ENCODE measurements at places on chromosomes 3 and 15.

GRCh38 chr15:68817304-68818065 is 3.2 kb downstream of the ANP32A start:
- peaks cover 22% of the 10 kb centered on the region for H3K36me3 ChIP-seq
- DNase-seq: peak; percentile 76
- H3K27ac ChIP-seq: peak overlapping the region; percentile 92
- peaks cover 50% of the 10 kb centered on the region for H3K4me1 ChIP-seq

DNA sequence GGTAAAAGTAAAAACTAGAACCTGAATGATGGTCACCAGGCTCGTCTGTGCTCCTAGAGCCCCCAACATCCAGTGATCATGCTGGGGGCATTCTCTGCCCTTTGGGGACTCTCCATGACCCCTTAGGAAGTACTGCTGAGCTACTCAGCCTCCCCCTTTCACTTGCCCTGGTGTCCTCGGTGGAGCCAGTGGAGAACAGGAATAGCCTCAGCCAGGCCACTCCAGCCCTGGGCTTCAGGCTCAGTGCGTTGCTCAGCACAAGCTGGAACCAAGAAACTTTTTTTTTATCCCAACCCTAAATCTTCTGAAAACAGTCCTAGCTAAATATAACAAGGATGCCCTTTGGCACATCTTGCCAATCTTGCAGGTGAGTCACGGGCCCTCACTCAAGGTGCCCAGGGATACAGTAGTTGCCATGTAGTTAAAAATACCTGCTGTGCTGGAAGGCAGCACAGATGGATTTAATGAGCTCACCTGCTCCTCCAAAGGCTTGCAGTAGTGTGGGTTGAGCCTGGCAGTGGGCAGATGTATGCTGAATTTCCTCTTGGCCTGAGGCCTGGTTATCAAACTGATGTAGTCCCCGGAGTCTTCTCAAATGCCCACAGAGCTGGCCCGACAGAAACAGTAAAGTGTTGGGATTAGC is 46.9 kb upstream of the TMEM158 start:
- H3K4me1 ChIP-seq: no peaks in the 10 kb centered on the region
- peaks cover 35% of the 10 kb centered on the region for H3K27me3 ChIP-seq
- DNase-seq: no peak
- no peak overlapping the region for H3K27ac ChIP-seq
- H3K36me3 ChIP-seq: no peaks in the 10 kb centered on the region

- H3K36me3 ChIP-seq: no peaks in the 10 kb centered on the region
- H3K4me3 ChIP-seq: no peak overlapping the region
- H3K27me3 ChIP-seq: no peaks in the 10 kb centered on the region
- H3K4me1 ChIP-seq: no peaks in the 10 kb centered on the region
- DNase-seq: no peak
Observed at GRCh38 chr3:44421280-44421679, 56.2 kb downstream of the ZNF445 start.

DNA sequence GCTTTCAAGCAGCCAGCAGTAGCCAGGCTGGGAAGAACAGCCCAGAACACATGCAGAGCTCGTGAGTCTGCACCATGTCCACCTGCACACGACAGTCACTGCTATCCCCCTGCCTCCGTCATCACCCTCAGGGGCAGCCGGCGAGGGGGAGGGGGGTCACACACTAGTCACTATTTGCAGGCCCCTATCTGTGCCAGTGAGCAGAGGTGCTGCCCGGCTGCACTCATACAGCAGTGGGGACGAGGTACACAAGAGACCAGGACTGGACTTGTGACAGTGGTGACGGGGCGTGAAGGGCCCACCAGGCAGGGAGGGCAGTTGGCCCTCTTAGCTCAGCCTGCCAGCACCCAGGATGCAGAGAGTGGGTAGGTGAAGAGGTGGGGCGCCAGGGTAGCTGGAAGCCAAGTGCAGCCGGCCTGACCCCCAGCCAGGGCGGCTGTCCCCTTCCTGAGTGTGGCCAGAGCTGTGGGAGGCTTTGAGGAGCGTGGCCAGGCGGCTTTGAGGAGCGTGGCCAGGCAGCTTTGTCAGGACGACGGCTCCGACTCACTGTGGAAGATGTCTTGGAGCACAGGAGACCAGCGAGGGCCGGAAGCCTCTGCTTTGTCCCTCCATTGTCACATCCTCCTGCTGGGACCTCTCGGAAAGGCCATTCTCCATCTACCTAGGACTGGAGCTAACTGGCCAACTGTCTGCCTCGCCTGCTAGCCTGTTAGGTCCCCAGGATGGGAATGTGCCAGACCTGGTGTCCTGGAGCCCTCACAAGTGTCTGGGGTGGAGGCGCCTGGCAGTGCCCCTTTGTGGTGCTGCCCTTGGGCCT is 52.1 kb upstream of the FGD5 start:
- H3K36me3 ChIP-seq: no peaks in the 10 kb centered on the region
- H3K27ac ChIP-seq: no peak overlapping the region
- no peaks in the 10 kb centered on the region for H3K27me3 ChIP-seq

DNA sequence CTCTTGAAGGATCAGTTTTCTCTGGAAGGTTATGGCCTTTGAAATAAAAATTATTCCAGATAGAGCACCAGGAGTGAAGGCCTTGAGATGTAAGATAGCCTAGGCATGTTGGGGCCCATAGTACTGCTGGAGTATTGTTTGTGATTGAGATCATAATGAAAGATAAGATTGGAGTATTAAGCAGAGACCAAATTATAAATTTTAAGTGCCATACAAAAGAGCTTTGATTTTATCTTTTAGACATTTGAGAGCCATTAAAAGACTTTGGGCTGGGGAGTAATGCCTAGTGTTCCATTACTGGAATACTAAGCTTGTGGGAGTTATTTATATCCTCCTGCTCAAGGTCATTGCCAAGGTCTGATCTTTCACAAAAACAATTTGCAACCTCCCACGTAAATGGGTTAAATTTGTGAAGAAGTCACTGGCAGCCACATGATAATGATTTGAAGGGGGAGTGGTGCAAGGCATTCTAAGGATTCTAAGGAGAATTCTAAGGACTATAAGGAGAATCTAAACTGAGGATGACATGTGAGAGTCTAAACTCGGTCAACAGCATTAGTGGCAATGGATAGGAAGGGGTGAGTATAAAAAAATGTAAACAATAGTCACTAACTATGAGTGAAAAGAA is 12.8 kb downstream of the ELL3 start:
- H3K36me3 ChIP-seq: peaks cover 4% of the 10 kb centered on the region
- peak overlapping the region; percentile 92 for H3K27ac ChIP-seq
- peaks cover 6% of the 10 kb centered on the region for H3K4me1 ChIP-seq

DNA sequence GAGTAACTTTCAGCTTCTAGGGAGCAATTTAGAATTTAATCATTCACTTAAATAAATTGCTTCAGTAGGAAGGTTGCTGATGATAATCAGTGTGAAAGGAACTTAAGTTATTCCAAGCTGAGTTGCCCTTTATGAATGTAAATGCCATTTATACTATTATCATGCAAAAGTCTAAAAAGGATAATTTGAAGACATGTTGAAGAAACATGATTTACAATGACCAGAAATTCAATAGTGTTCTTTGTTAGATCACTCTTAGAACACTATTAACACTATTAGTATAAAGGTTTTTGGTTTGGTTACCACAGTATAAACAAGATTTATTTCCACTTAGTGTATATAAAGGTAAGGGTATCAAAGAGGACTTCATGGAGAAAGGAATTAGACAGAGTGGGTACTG is 1.6 kb downstream of the OR4F6 start:
- no peaks in the 10 kb centered on the region for H3K36me3 ChIP-seq
- no peak overlapping the region for H3K27ac ChIP-seq
- no peak for DNase-seq
- no peaks in the 10 kb centered on the region for H3K4me1 ChIP-seq
- H3K27me3 ChIP-seq: peaks cover 32% of the 10 kb centered on the region
- no peak overlapping the region for H3K4me3 ChIP-seq

- no peak overlapping the region for H3K4me3 ChIP-seq
- no peaks in the 10 kb centered on the region for H3K4me1 ChIP-seq
- DNase-seq: no peak
- peaks cover 21% of the 10 kb centered on the region for H3K27me3 ChIP-seq
- no peak overlapping the region for H3K27ac ChIP-seq
Observed at GRCh38 chr3:64345371-64345770, 120.1 kb upstream of the PRICKLE2 start.

DNA sequence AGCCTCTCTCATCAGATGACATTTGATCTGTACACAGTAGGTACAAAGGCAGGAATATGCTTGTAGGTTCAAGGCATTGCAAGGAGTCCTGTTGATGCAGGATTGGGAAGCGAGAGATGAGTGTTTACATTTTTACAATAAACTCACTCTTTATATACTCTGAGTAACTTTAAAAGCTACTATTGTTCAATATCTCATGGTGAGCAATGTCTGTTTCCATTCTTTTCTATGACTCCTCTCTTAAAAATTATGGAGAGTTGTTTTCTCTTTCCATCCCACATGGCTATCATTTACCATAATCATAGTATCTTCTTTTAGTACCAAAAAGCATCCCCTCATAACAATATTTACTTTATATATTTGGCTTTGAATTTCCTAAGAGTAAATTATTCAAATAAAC is 314.0 kb upstream of the CDIN1 start:
- no peaks in the 10 kb centered on the region for H3K4me1 ChIP-seq
- H3K4me3 ChIP-seq: no peak overlapping the region
- H3K27ac ChIP-seq: no peak overlapping the region
- no peaks in the 10 kb centered on the region for H3K27me3 ChIP-seq

DNA sequence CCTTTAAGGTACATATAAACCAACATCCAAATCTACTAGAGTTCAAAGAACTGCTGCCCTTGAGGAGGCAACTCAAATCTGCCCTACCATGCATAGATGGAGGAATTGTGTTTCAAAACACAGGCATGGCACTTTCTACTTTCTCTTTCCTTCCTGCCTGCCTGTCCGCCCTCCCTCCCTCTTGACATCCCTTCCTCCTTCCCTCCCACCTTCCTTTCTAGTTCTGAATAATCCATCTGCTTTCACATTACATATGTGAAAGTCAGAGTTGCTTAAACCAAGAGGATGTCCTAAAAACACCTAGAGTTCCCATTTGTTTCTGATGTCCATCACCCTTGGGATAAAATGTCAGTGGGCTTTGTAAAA is 537.6 kb downstream of the FOXP1 start:
- peaks cover 50% of the 10 kb centered on the region for H3K36me3 ChIP-seq
- no peak for DNase-seq
- H3K27ac ChIP-seq: peak overlapping the region; percentile 90
- peak overlapping the region; percentile 82 for H3K4me3 ChIP-seq
- H3K27me3 ChIP-seq: no peaks in the 10 kb centered on the region

DNA sequence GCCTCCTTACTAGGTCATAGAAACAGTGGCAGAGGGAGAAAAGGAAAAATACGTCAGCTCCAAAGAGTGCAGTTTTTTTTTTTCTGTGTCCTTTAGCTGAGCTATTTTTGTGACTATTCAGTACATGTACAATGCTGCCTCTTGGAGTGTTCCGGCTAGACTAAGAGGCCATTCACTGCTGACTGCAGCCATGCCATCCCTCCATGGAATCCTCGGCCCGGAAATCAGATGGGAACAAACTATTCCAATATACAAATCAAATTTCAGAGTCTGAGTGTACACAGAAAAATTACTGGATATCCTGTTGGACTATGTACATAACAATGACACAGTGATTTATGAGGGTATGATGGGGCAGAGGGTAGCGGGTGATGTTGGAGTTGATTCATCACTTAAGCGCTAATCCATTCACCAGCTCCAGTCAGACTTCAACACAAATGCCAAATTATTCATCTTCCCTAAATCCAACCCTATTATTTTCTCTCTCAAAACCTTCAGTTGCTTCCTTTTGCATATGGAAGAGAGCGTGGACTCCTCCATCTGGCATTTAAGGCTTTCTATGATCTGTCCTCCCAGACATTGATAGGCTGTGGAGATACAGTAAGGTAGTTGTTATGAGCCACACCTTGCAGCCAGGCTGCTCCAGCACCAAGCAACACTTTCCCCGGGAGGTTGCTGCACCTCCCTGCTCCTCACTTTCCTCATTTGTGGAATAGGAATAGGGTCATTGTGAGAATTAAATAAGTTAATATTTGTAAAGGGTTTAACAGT is 109.1 kb downstream of the LPP start:
- no peaks in the 10 kb centered on the region for H3K27me3 ChIP-seq
- H3K27ac ChIP-seq: no peak overlapping the region
- no peak for DNase-seq
- H3K4me3 ChIP-seq: no peak overlapping the region
- H3K4me1 ChIP-seq: peaks cover 13% of the 10 kb centered on the region
- no peaks in the 10 kb centered on the region for H3K36me3 ChIP-seq

DNA sequence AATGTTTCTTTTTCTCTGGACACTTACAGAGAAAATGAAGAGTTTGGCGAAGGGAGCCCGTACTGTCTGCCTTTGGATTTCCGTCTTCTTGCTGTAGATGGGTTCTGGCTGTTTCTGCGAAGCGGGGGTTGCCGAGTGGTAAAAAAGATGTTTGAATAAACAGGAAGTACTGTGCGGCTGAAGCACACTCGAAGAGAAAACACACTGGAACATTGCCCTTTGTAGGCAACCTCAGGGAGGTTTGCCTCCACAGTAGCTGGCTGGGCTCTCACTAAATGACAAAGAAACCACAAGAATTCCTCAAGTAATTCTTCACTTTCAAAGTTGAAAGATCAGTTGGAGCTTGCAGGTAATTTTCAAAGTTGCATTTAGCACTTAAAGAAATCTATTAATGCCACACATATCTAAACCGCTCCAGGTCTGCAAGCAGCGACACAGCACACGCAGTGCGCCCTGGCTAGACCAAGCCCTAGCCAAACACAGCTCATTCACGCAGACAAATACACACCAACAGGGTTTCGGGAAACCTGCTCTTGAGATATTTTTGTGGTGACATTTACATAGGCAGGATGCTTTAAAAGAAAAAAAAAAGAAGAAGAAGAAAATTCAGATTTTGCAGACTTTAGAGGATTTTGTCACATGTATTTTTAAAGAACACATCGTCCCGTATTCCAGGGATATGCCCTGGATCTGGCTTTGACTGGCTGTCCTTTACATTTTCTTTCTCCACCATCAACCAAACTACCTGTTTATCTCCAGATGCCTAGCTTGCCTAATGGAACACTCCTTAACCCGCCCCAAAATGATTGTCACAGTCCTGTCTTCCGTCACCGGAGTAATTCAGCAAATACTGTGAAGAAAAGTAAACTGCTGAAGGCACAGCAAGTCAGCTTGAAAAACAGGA is 452.8 kb downstream of the FOXP1 start:
- H3K36me3 ChIP-seq: peaks cover 6% of the 10 kb centered on the region
- peak overlapping the region; percentile 98 for H3K27ac ChIP-seq
- no peaks in the 10 kb centered on the region for H3K27me3 ChIP-seq

DNA sequence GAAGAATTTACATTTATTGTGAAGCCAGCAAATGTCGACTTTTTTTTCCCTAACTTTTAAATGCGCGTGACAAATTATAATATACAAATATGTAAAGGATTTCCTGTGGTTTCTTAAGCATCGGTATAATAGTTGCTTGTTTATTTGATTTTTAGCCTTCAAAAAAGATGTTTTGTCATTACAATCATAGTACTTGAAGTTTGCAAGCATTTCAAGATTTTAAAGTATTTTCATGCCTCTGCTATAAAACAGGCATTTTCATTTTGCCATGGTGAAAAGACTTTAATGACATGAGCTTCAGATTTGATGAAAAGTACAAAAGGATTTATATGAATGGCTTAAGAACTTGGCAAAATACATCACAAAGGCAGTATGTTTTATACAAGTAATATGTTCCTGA is 9.4 kb upstream of the P2RY12 start:
- no peak for DNase-seq
- no peaks in the 10 kb centered on the region for H3K27me3 ChIP-seq
- H3K4me3 ChIP-seq: no peak overlapping the region
- no peak overlapping the region for H3K27ac ChIP-seq

GRCh38 chr15:70932397-70932796 is 39.8 kb downstream of the LRRC49 start:
- no peak overlapping the region for H3K27ac ChIP-seq
- H3K36me3 ChIP-seq: no peaks in the 10 kb centered on the region
- DNase-seq: no peak
- H3K4me1 ChIP-seq: no peaks in the 10 kb centered on the region

All from activated T-cell treated with anti-CD3 and anti-CD28 coated beads, Interleukin-2, amount 50 U/mL, for 72 hours (primary cell).